Renal cortex interstitium (tissue), 15 donors: ENCODE measurements at places on chromosomes 6 and 20. TPM values are rescaled to one million over a fixed set of nuclear protein-coding genes. Genes with fewer than 3 reads are reported as not detected.
A peak's percentile ranks its signal among the peaks of the same experiment; 100 is the strongest.

- DNase-seq = no peak
These were observed 128.6 kb downstream of the MAP7 start for GRCh38 chr6:136421537-136422158.

TGM2 gene
- polyA plus RNA-seq = 29.3 TPM

DNA sequence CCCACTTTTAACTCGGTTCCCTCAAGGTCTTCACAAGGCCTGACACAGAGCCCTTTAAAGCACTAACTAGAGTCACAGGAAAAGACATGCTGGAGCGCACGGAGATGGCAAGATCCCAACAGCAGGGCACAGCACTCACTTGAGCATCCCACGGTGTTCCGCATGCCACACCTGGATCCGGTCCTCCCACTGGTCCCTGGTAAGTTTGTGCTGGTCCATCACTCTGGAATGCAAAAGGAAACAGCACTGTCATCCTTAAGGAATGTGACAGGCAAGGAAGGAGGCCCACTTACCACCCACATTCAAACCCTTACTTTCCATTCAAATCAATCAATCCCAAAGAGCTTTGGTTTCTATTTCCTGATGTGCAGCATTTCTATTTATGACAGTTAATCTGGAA, 34.7 kb downstream of the EZR start:
- no peak for DNase-seq

DNA sequence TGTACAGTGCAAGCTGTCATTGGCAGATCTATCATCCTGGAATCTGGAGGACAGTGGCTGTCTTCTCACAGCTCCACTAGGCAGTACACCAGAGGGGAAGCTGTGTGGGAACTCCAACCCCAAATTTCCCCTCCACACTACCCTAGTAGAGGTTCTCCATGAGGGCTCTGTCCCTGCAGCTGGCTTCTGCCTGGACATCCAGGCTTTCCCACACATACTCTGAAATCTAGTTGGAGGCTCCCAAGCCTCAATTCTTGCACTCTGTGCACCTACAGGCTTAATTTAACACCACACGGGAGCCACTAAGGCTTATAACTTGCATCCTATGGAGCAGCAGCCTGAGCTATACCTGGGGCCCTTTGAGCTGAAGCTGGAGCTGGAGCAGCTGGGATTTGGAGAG, 43.0 kb upstream of the TRIM39 start:
- no peak for DNase-seq

DNA sequence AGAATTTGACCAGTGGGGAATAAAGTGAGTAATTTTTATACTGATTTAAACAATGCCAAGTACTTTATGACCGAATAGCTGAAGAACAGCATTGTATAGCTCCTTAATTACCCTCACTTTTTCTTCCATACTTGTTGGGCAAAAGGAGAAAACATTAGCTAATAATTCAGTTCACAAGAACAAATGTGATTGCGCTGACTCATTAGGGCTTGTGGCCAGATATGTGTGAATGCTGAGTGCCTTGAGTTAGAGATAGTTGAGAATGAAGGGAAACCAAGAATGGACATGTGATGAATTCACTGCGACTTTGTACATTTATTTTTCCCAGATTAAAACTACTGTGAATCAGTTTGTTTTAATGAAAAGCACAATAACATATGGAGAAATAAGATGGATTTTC, 669.4 kb downstream of the TFAP2A start:
- DNase-seq = no peak

SGK2 gene
- polyA plus RNA-seq = 38.9 TPM

- DNase-seq = no peak
These were observed 52.0 kb upstream of the FYN start for GRCh38 chr6:111925296-111925695.

IP6K3 gene
- 0.93 TPM for polyA plus RNA-seq

ABHD16B gene
- polyA plus RNA-seq = not detected

SLC17A1 gene
- 30.1 TPM for polyA plus RNA-seq

SIRPB1 gene
- polyA plus RNA-seq = 1.1 TPM

DNA sequence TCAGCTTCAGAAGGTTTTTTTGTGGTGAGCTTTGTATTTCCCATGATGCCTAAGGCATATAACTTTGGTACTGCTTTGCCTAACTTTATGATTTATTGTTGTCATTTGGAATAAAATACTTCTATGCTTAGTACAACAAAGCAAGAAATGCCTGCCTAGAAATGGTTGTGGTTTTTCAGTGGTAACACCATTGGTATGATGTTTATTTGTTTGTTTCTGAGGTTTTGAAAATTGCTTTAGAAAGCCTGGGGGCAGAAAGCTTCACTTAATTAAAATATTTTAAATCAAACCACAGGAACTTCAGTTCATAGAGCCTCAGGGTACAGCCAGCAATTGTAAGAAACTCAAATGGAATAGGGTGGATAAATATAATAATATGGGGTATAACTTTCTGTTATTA, 351.2 kb upstream of the MAP3K7 start:
- DNase-seq = no peak

DNA sequence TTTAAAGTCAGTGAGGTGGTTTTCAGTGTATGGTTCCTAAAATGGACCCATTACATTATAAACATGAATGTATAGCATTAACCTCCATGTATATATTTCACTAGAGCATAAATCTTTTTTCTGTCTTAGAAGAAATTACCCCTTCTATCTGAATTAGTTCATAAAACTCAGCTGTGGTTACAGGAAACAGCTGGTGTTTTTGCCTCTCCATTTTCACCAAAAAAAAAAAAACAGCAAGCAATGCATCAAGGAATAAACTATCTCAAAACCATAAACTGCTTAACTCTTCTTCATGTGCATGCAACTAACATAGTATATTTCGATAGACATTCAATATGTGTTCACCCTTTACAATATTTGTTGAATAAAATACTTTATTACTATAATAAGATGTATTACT, 40.2 kb downstream of the MOXD1 start:
- no peak for DNase-seq

DNA sequence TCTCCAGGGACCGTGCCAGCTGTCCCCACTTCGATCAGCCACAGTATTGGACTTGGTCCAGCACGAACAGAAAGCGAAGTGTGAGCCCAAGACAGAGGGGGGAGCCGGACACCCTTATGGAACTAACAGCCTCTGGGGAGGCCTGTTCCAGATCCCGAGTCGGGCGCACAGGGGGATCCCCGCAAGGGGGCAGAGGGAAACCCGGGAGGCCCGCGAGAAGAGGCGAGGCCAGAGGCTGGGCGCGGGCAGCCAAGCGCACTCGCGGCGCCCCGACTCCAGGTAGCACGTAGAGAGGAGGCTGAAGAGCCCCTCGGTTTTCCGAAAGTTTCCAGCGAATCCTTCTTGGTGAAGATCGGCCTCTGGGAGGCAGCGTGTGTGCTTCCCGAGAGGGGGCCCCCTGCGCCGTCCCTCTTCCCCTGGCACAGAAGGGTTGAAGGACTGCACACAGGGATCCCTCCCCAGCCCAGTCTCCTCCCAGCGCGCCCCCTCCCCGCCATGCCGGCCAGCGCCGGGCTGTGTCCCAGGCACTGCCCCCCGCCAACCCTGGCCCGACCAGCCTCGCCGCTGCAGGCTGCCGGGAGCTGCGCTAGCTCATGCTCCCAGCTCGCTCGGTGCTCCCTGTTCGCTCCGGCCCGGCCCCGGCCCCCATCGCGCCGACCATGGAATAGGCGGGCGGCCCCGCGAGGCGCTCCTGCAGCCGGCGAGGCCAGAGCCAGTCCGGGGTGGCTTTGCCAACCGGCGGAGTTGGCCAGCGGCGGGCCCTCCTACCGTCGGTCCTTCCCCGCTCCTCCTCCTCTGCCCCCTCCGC, 577 bp upstream of the SLC24A3 start:
- DNase-seq = peak; percentile 36

EYS gene
- 0.70 TPM for polyA plus RNA-seq
